ENCODE measurements at places on chromosomes 16 and 17.

- no peaks in the 10 kb centered on the region for H3K36me3 ChIP-seq
- DNase-seq: no peak
Observed at GRCh38 chr16:27907457-27907972, 156.0 kb downstream of the GSG1L start.

DNA sequence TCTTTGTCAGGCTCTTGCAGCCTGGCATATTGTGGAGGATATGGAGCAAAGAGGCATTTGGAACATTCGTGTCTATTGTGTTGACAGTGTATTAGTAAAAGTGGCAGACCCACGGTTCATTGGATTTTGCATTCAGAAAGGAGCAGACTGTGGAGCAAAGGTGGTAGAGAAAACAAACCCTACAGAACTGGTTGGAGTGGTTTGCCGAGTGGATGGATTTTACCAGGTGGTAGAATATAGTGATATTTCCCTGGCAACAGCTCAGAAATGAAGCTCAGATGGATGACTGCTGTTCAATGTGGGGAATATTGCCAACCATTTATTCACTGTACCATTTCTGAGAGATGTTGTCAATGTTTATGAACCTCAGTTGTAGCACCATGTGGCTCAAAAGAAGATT, 44.5 kb downstream of the EFCAB13 start:
- no peaks in the 10 kb centered on the region for H3K27me3 ChIP-seq
- no peaks in the 10 kb centered on the region for H3K4me1 ChIP-seq
- H3K36me3 ChIP-seq: no peaks in the 10 kb centered on the region
- H3K4me3 ChIP-seq: no peak overlapping the region
- H3K27ac ChIP-seq: no peak overlapping the region

GRCh38 chr17:66715745-66716156, 119.2 kb upstream of the CACNG5 start:
- no peak overlapping the region for H3K27ac ChIP-seq
- peaks cover 3% of the 10 kb centered on the region for H3K36me3 ChIP-seq
- no peak for DNase-seq
- H3K27me3 ChIP-seq: no peaks in the 10 kb centered on the region

GRCh38 chr16:88781140-88782077, 3.6 kb downstream of the PIEZO1 start:
- peak overlapping the region; percentile 84 for H3K27ac ChIP-seq
- peaks cover 67% of the 10 kb centered on the region for H3K4me1 ChIP-seq
- H3K36me3 ChIP-seq: peaks cover 8% of the 10 kb centered on the region
- H3K27me3 ChIP-seq: no peaks in the 10 kb centered on the region
- peak overlapping the region; percentile 40 for H3K4me3 ChIP-seq
- DNase-seq: peak; percentile 64

- no peak overlapping the region for H3K4me3 ChIP-seq
- H3K27me3 ChIP-seq: no peaks in the 10 kb centered on the region
- no peak overlapping the region for H3K27ac ChIP-seq
- peak; percentile 38 for DNase-seq
Observed at GRCh38 chr17:7323731-7324437, 5.3 kb downstream of the NEURL4 start.

DNA sequence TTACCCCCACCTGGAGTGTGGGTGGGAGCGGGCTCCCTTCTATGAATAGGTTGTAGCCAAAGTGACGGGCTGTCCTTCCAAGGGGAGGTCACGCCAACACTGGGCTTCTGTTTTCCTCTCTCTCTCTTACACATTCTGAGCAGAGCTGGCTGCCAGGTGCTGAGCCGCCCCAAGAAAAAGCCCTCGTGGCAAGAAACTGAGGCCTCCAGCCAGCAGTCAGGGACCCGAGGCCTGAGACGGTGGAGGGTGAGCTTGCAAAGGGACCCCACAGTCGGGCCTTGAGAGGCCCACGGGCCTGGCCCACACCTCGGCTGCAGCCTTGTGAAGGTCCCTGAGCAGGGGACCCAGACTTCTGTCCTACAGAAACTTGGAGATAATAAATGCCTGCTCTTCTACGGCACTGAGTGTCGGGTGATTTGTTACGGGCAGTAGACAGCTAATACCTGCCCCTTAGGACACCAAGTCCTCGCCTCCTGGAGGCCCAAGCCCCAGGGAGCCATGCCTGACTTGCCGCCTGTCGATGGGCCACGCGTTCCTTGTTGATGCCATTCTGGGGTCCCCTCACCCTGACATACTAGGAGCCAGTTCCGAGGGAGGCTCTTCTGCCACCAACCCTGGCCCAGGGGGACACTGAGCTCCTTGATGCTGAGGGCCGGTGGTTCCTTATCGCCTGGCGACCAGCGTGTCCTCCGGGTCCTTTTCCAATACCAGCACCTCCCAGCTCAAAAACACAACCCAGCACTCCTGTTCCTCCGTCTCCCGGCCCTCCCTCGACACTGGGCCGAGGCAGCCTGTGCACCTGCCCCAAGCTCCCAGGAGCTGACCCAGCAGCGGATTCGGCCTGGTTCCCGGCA, 26.1 kb downstream of the SLC25A10 start:
- H3K36me3 ChIP-seq: no peaks in the 10 kb centered on the region
- H3K4me3 ChIP-seq: no peak overlapping the region
- no peak overlapping the region for H3K27ac ChIP-seq
- no peak for DNase-seq

DNA sequence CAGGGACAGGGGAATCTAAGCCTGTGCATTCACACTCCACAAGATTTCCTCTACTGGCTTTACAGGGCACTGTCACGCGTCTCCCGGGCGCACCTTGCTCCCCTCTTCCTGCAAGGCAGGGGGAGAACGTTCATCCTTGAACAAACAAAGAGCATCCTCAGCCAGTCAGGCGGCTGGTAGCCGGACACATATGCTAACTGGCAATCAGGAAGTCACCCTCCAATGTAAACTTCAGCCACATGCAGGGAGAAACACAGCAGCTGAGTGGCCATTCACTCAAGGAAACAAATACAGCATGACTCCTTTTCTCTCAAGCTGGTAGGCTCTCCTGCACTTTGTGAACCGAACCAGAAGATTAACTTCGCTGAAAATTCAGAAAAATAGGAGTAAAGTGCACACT, 10.8 kb upstream of the HSBP1 start:
- no peaks in the 10 kb centered on the region for H3K27me3 ChIP-seq
- no peaks in the 10 kb centered on the region for H3K4me1 ChIP-seq
- no peak overlapping the region for H3K4me3 ChIP-seq
- H3K36me3 ChIP-seq: no peaks in the 10 kb centered on the region
- DNase-seq: no peak

GRCh38 chr16:57544124-57544653, 1.7 kb downstream of the ADGRG5 start:
- H3K27me3 ChIP-seq: no peaks in the 10 kb centered on the region
- peaks cover 12% of the 10 kb centered on the region for H3K4me1 ChIP-seq
- H3K36me3 ChIP-seq: no peaks in the 10 kb centered on the region
- DNase-seq: no peak
- no peak overlapping the region for H3K4me3 ChIP-seq

- H3K4me3 ChIP-seq: no peak overlapping the region
- no peak overlapping the region for H3K27ac ChIP-seq
- peaks cover 55% of the 10 kb centered on the region for H3K36me3 ChIP-seq
- H3K27me3 ChIP-seq: no peaks in the 10 kb centered on the region
Observed at GRCh38 chr16:87707097-87707496, 58.7 kb downstream of the KLHDC4 start.

GRCh38 chr17:4949321-4950074, 1.2 kb upstream of the PFN1 start:
- peak overlapping the region; percentile 94 for H3K27ac ChIP-seq
- peaks cover 18% of the 10 kb centered on the region for H3K36me3 ChIP-seq
- H3K4me3 ChIP-seq: peak overlapping the region; percentile 99
- no peaks in the 10 kb centered on the region for H3K27me3 ChIP-seq

DNA sequence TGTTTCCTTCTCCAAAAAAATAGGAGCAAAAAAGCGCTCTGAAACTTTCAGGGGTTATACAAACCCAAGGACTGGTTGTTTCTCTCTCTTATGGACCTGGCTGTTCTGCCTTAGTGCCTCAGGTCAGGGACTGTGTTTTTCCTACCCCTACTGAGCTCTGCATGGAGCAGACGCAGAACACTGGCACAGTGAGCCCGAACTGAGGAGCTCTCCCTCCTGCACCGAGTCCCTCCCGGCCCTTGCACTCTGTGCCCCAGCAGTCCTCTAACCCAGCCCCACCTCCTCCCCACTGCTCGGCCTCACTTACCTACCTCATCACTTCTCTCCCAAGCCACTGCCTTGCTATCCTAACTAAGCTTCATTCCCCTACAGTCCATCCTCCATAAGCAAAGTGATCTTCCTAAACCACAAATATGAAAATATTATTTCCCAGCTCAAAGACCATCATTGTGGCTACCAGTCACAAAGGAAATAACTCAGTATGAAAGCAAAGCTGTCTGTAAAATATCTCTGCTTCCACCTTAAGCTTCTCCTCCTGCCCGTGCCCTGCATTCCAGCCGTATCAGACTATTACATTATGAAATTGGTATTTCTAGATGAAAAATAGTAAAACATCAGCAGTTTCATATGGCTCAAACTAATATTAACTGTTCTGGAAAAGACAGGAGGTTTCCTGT, 13.6 kb downstream of the MEIOB start:
- DNase-seq: no peak
- H3K36me3 ChIP-seq: no peaks in the 10 kb centered on the region
- H3K27ac ChIP-seq: no peak overlapping the region
- no peaks in the 10 kb centered on the region for H3K27me3 ChIP-seq
- H3K4me1 ChIP-seq: no peaks in the 10 kb centered on the region
- H3K4me3 ChIP-seq: no peak overlapping the region

GRCh38 chr17:7191571-7192270, 12.6 kb upstream of the ASGR1 start:
- H3K27me3 ChIP-seq: no peaks in the 10 kb centered on the region
- H3K27ac ChIP-seq: no peak overlapping the region
- H3K36me3 ChIP-seq: no peaks in the 10 kb centered on the region
- DNase-seq: no peak
- no peaks in the 10 kb centered on the region for H3K4me1 ChIP-seq

DNA sequence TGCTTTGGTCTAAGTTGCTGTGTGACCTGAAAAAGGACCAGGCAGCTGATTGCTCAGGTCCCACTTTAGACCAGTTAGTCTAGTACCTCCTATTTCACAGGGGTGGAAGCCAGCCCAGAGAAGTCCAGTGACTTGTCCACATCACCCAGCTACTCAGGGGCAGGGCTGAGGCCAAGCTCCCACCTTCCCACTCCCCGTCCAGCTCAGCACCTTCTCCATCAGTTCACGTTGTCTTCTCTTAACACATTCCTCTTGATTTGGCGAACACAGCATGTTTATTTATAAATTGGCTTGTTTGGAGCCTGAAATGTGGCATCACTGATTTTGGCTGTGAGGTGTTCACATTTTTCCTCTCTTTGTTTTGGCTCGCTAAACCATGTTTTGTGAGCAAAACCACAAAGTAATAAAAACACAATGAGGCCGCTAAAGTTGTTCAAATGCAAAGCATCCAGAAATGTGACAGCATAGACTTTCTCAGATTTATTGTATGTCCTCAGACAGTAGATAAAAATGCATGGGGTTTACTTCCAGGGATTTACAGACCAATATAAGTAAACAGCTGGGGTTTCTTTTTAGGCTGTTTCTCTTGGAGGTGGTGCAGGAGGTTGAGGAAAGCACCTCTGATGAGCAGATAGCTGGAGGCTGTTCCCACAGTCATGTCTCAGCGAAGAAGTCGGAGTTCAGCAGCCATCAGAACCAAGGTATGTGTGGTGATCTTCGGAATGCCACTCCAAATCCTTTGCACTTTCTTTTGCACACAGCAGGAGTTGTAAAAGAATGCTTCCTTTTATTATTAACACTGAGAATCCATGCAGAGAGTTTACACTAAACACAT, 88.4 kb downstream of the PLXDC1 start:
- no peak overlapping the region for H3K4me3 ChIP-seq
- no peak overlapping the region for H3K27ac ChIP-seq
- no peaks in the 10 kb centered on the region for H3K36me3 ChIP-seq
- no peak for DNase-seq

GRCh38 chr17:4469552-4469951, 29.1 kb upstream of the SPNS2 start:
- no peaks in the 10 kb centered on the region for H3K4me1 ChIP-seq
- no peak for DNase-seq
- no peaks in the 10 kb centered on the region for H3K36me3 ChIP-seq
- H3K27ac ChIP-seq: no peak overlapping the region

GRCh38 chr17:32298721-32299579, 33.3 kb downstream of the RHBDL3 start:
- H3K4me3 ChIP-seq: no peak overlapping the region
- no peak overlapping the region for H3K27ac ChIP-seq
- no peaks in the 10 kb centered on the region for H3K36me3 ChIP-seq

- DNase-seq: no peak
- peaks cover 10% of the 10 kb centered on the region for H3K4me1 ChIP-seq
- H3K27me3 ChIP-seq: peaks cover 25% of the 10 kb centered on the region
- H3K27ac ChIP-seq: no peak overlapping the region
- no peaks in the 10 kb centered on the region for H3K36me3 ChIP-seq
Observed at GRCh38 chr17:38512473-38513058, 84.3 kb downstream of the ARHGAP23 start.

DNA sequence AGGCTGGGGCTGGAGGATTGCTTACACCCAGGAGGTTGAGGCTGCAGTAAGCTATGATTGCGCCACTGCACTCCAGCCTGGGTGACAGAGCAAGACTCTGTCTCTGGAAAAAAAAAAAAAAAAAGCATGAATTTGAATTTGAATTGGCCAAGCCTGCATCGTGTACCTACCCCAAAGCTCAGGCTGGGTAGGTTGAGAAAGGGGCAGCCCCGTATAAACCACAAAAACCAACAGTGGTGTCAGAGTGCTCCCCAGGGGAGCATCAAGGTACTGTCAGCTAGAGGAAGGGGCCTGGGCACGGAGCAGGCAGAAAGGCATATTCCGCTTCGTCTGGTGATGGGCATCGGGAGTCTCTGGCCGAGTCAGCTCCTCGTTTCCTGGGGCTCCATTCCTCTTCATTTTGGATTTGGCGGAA, 40.9 kb downstream of the RAP1GAP2 start:
- H3K36me3 ChIP-seq: peaks cover 3% of the 10 kb centered on the region
- peaks cover 5% of the 10 kb centered on the region for H3K4me1 ChIP-seq
- DNase-seq: peak; percentile 30
- no peak overlapping the region for H3K27ac ChIP-seq
- no peaks in the 10 kb centered on the region for H3K27me3 ChIP-seq
- H3K4me3 ChIP-seq: no peak overlapping the region

- no peaks in the 10 kb centered on the region for H3K36me3 ChIP-seq
- no peak overlapping the region for H3K27ac ChIP-seq
- H3K27me3 ChIP-seq: peaks cover 46% of the 10 kb centered on the region
- no peak overlapping the region for H3K4me3 ChIP-seq
Observed at GRCh38 chr16:709566-710499, 4.2 kb upstream of the FBXL16 start.

GRCh38 chr16:969508-970385, 1.0 kb downstream of the LMF1 start:
- H3K27me3 ChIP-seq: no peaks in the 10 kb centered on the region
- H3K27ac ChIP-seq: peak overlapping the region; percentile 77
- H3K4me1 ChIP-seq: peaks cover 24% of the 10 kb centered on the region
